ENCODE measurements at places on chromosomes 16 and 17.

- DNase-seq: no peak
Observed at GRCh38 chr16:53998966-53999522, 287.5 kb downstream of the IRX3 start.

- DNase-seq: no peak
Observed at GRCh38 chr17:29379084-29379991, 10.8 kb upstream of the TAOK1 start.

- no peak for DNase-seq
Observed at GRCh38 chr17:62162898-62163297, 97.8 kb upstream of the MED13 start.

- DNase-seq: no peak
Observed at GRCh38 chr16:57646388-57647039, 18.1 kb downstream of the ADGRG1 start.

- no peak for DNase-seq
Observed at GRCh38 chr17:18218756-18219415, 6.5 kb upstream of the LLGL1 start.

GRCh38 chr16:75238853-75239541 lies 12.4 kb downstream of the BCAR1 start:
- DNase-seq: no peak

DNA sequence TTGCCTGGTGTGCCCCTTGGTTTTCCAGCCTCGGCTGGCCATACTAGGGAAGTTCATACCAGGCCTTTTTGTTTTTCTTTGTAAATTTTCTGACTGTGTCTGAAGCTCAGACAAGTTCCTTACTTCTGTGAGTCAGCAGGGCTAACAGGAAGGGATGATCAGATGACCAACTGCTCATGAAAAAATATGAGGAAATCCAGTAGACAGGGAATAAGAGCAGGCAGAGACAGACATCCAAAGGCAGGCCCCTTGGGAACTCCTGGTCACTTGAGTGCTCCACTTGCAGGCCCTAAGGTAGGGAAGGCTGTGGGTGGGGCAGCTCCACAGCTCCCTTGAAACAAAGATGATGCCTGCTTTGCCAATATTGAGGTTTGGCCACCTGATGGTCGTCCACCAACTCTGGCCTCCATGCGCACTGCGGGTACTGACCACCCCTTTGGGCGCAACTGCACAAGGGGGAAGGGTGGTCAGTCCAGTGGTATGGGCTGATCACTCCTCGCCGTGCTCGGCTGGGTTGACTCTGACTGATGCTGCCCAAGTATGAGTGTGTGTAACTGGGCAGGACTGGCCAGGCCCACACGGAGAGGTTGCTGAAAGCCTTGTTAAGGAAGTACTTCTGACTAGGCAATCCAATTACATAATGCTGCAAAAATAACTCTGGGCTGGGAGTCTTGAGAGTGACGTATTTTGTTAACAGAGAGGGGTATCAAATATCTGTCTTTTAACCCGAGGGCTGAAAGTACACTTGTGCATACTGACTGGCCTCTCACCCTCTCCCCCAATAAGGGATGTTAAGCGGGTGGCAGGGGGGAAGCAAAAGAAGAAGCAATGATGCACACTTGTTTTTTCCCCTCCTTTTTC lies 20.8 kb upstream of the ZFHX3 start:
- DNase-seq: no peak

DNA sequence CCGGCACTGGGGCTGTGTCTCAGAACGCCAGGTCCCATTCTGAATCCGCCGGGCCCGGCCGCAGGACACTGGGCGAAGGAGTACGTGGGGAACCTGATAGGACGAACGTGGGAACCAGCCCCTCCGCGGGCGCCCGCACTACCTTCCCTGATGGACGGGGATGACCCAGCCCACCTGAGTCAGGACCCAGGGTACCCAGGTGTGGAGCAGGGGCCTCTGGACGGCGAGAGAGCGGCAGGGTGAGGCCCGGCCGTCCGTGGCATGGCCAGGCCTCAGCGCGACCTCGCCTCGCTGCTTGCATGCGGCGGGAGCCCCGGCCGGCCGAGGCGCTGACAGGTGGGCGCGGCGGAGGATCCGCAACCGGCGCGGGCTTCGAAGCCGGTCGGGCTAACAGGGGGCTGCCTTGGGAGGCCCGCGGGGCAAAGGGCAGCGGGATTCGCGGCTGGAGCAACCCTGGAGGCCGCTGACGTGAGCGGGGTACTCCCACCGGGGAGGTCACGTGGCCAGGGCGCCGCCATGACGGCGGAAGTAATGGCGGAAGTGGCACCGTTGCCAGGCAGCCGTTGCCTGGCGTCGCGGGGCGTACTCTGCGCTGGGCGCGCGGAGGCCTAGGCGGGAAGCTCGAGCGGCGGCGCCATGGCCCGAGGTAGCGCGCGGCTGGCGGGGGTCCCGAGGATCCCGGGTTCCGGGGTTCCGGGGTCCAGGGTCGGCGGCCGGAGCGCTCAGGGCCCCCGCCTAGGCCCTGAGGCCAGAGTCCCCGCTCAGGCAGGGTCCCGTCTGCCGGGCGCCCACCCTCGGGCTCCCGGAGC lies at the start of gene WDR90:
Gene WDR90 (plus strand): TSS at position 585 of the 809 bp plus-strand sequence. CDS start 52 bp downstream, at position 637.
- DNase-seq: peak; percentile 26

GRCh38 chr17:40069751-40070708 lies 7.3 kb downstream of the THRA start:
- DNase-seq: no peak

- DNase-seq: no peak
Observed at GRCh38 chr16:52597073-52597771, 50.3 kb upstream of the TOX3 start.

DNA sequence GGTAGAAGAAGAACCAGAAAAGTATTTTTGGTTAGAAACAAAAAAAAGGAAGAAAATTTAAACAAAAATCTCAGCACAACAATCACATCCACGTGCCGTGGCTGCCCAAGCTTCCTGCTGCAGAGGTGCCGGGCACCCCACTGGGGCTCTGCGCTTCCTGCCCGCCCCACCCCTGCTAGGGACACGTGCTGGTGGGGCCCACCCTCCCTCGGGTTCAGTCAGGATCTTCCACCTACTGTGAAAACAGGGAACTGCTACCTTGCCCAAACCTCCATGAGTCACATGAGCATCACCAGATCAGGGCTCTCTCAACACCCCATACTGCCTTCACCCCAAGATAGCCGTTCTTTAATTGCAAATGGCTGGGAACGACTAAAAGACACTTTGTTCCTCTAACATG lies 24.4 kb upstream of the CYTH1 start:
- no peak for DNase-seq

GRCh38 chr16:3998793-3999478 lies 117.3 kb downstream of the ADCY9 start:
- no peak for DNase-seq

- DNase-seq: no peak
Observed at GRCh38 chr16:56862776-56863175, 2.2 kb upstream of the SLC12A3 start.

DNA sequence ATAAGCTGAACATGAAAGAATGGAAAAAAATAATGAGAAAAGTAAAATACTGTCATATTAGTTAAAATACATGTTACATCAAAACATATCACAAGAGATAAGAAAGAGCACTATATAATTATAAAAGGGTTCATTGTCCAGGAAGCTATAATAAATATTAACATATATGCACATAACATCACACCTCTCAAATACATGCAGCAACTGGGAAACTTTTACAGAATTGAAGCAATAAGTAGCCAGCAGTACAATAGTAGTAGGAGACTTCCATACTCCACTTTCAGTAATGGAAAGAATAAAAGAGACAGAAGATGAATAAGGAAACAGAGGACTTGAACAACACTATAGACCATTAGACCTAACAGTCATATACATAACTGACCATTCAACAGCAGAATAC lies 90.4 kb downstream of the AHSP start:
- no peak for DNase-seq

GRCh38 chr17:58377093-58377601 lies 25.1 kb upstream of the SUPT4H1 start:
- no peak for DNase-seq

- no peak for DNase-seq
Observed at GRCh38 chr17:45939395-45939794, 45.0 kb downstream of the MAPT start.

DNA sequence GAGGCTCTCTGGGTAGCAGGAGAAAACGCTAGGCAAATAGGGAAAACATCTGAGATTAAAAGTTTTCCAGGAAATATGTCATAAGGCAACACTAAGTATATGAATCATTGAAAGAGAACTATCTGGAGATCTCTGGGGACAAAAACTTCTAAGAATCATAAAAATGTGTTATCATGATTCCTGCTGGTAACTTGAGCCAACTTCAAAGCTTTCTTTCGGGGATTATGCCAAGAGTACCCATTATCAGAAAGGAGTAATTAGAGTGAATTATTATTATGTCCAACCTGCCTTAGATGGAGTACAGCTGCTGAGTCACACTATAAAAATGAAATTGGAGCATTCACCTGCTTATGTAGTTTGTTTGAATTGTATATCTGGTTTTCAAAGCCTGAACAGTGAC lies 488.5 kb upstream of the SOX9 start:
- DNase-seq: no peak

- DNase-seq: no peak
Observed at GRCh38 chr16:51981725-51982124, 565.2 kb downstream of the TOX3 start.

- DNase-seq: no peak
Observed at GRCh38 chr17:37702598-37702997, 42.3 kb downstream of the HNF1B start.

DNA sequence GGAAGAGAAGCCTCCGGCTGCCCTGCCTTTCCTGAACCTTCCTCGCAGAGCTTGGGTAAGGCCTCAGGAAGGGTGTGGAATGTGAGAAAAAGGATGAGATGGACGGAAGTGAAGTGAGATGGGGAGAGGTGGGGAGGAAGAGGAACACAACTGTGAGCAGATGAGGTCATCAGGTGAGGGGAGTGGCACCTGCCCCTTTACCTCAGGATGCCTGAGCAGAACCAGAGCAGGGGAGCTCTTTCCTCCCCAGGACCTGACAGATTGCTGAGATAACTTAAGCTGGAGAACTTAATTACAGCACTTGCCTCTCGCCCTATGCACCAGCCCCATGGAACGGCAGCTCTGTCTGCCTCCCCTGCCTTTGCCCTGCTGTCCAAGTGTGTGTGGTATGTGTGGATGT lies 29.8 kb downstream of the TMEM132E start:
- DNase-seq: no peak

- DNase-seq: no peak
Observed at GRCh38 chr17:71942626-71943025, 178.2 kb upstream of the SOX9 start.

GRCh38 chr17:43873815-43874214 lies 26.8 kb downstream of the CD300LG start:
- DNase-seq: no peak

DNA sequence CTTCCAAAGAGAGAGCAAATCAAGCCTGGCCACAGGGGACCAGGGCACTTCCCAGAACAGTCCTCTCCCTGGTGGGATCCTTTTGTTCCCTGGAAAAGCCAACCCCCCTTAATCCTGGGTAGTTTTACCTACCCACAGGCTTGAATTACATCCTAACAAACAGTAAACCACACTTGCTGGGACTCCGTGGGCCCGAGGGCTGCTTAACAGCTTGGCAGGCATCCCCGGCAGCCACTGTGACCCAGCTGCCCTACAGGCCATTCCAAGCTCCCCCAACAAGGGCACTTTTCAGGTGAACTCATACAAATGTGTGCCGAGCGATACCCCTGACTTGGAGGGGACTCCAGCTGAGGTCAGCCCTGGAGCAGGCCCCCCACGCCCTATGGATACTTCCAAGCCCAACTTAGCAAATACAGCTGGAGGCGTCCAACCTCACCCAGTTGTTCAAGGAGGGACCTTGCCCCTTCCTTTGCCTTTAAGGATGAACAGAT lies 26.4 kb downstream of the ADCY9 start:
- no peak for DNase-seq

DNA sequence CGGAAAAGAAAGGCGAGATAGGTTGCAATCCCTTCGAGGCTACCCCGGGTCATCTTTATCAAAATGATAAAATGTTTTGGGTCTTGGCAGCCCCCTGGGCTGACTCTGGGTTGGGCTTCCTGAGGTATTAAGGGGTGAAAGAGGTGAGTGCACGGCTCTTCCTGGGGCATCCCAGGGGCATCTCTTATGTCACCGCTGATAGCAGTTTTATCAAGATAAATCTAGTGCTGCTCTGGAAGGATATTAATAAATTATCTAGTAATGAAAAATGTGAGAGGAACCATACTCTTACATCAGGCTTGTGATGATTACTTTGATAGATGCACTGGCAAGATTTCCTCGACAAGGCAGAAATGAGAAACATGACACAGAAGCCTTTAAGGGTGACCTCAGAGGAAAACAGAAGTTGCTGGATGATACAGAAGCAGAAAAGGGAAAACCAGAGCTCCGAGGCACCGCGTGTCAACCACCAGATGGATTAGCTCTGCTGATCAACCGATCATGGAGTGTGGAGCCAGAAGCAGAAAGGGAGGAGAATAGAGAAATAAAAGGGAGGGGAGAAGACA lies 491.3 kb downstream of the TMEM114 start:
- DNase-seq: no peak

GRCh38 chr17:63741143-63741407 lies 524 bp downstream of the STRADA start:
- DNase-seq: no peak

DNA sequence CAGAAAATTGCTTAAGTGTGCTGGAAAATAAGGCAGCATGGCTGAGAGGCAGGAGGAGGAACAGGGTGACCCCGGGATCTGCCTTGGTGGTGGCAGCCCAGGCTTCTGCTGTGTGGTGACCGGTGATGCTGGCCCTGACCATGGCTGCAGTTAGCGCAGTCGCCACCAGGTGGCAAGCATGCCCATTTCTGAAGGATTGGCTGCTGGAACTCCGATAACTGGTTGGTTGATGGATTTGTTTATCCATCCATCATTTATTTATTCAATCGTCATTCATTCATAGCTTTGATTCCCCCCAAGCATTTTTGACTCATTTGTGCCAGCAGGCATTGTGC lies 29.1 kb upstream of the ITGA3 start:
- DNase-seq: no peak

GRCh38 chr17:9002227-9002605 lies 19.1 kb upstream of the NTN1 start:
- DNase-seq: no peak

- DNase-seq: no peak
Observed at GRCh38 chr17:5553479-5553878, 30.8 kb downstream of the NLRP1 start.

Data from SIG-M5 (cell line).